ENCODE measurements at places on chromosomes 6 and 20.
A peak's percentile ranks its signal among the peaks of the same experiment; 100 is the strongest.

GRCh38 chr6:85000001-85000400, 235.6 kb upstream of the TBX18 start:
- DNase-seq = no peak

GRCh38 chr6:52416629-52417151, 3.5 kb upstream of the EFHC1 start:
- peak; percentile 46 for DNase-seq

GRCh38 chr6:131762984-131763383, 44.8 kb upstream of the ENPP1 start:
- DNase-seq = no peak

DNA sequence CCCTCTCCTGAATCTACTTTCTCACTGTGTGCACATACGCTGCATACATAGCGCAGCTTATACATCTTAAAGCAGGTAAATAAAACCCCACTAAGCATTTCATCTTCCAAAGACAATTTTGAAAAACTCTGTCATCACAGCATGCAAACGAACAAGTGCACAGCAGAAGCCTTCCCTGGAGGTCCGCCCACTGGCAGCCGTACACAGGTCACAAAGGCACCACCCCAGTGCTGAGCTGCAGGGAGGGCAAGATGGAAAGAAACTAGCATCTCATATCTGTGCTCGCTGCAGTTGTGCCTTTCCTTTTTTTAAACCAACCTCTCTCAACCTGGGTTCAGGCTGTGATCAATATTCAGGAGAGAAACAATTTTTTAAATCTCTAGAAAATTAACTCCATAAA, 73.3 kb downstream of the HUS1B start:
- DNase-seq = no peak

GRCh38 chr6:144310765-144311164, 25.6 kb downstream of the UTRN start:
- DNase-seq = no peak

- DNase-seq = no peak
Observed at GRCh38 chr20:64113444-64113775, 6.0 kb upstream of the NPBWR2 start.

All from RCC 7860 (cell line).